ENCODE measurements at places on chromosomes 5 and 9.

- peak; percentile 86 for DNase-seq
Measured at GRCh38 chr9:127942216-127943010, 4.8 kb upstream of the DPM2 start.

DNA sequence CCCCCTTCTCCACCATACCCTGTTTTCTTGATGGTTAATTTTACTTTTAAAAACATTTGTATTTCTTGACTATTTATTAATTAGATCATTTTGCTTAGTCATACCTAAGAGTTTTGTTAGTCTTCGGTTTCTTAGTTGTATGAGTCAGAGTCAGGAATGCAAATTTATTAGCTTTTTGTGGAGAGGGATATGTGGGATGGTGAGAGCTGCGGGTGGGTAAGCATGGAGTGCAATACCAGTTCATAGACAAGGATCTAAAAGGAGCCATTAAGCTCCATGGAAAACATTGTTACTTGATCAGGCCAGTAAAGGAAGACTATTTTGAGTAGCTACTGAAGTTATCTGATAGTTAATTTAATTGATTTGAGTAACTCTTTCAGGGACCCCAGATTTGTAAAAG lies 77.5 kb downstream of the ZSWIM6 start:
- no peak for DNase-seq

DNA sequence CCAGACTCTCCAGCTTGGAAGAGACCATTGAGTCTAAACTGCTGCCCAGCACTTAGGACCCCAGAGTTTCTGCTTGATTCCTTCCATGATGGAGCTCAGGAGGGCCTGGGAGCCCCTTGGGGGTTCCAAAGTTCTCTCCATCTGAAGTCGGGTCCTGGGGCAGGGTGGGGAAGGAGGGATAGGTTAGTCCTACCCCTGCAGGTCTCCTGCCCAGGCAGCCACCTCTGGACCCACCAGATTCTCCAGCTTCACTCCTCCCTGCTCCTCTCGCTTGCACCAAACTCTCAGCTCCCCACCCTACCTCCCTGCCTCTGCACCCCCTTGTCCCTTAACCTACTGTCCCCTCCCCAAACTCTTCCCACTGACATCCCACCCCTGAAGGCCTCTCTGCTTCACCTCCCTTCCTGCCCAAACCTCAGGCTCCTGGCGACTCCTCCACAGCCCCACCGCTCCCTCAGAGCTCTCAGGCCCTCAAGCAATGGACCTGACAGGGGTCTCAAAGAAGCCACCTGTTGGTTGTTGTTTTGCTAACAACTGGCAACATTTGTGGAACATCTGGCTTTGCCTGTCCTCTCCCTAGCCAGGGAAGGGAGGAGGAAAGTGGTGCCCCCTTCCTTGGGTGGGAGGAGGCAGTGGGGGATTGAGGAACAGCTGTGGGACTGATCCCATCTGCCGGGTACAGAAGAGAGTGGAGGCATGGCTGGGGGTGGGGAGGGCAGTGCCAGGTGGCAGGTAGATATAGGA lies 137.5 kb downstream of the RGS3 start:
- no peak for DNase-seq

GRCh38 chr9:116549061-116549664 lies 137.9 kb upstream of the TRIM32 start:
- peak; percentile 29 for DNase-seq

- no peak for DNase-seq
Measured at GRCh38 chr5:65734921-65735320, 12.9 kb downstream of the NLN start.

DNA sequence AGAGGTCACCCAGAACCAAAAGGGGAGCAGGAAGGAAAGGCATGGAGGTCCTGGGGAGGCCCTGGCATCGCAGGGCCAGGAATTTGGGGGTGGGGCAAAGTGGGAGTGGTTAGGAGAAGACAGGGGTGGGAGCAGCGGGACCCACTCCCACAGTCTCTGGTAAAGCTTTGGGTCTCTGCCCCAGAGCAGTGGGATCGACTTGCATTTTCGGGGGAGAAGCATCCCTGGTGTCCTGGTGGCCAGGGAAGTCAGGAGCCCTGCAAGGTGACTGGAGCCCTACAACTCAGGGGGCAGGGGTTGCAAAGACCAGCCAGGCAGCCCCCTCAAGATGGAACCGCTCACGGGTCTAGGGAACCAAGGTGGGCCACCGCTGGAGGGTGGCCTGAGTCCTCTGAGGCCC lies 22.4 kb upstream of the GTF3C5 start:
- DNase-seq = no peak

- no peak for DNase-seq
Measured at GRCh38 chr5:174732036-174733020, 7.9 kb downstream of the MSX2 start.

GRCh38 chr9:4618700-4619099 lies 43.4 kb upstream of the PLPP6 start:
- DNase-seq = no peak

DNA sequence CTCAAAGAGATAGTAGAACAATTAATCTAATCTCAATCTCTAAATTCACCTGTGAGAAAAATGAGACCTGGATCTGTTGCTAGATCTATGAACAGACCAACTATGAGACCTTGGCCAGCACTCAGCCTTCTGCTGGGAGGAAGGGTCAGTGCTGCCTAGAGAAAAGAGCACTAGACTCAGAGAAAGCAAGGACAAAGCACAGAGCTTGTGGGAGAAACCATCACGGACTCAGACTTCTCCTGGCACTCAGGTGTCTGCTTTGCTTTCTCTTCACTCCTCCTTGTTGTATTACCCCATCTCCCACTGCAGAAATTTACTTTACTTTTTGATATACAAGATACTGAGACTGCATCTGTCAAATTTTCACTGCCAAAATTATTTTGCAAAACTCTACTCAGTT lies 890.0 kb upstream of the NUDT12 start:
- no peak for DNase-seq

- DNase-seq = no peak
Measured at GRCh38 chr9:87541663-87542062, 44.0 kb downstream of the DAPK1 start.

GRCh38 chr5:172669386-172670004 lies 28.4 kb downstream of the NEURL1B start:
- no peak for DNase-seq
